ENCODE measurements at places on chromosomes 4 and X.

DNA sequence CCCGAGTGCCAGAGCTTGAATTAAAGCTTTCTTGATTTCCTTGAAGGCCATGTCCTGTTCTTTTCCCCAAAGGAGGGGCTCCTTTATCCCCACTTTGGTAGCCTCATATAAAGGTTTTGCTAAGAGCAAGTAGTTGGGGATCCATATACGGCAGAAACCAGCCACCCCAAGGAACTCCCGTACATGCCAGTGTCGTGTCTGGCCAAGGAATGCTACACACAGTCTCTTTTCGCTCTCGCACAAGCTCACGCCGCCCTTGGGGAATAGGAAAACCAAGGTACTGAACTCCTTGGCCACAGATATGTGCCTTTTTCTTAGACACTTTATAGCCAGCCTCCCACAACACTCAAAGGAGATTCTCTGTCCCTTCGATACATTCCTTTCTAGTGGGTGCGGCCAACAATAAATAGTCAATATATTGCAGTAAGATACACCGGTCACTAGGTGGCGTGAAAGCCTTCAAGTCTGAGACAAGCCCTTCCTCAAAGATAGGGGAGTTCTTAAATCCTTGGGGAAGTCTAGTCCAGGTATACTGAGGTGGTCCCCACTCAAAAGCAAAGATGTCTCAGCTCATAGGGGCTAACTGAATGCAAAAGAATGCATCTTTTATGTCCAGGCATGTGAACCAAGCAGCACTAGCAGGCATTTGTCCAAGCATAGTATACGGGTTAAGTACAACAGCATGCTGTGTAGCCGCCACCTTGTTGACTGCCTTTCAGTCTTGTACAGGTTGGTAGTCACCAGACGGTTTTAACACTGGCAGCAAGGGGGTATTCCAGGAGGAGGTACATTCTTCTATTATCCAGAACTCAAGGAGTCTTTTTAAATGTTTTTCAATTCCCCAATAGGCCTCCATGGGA is 57.8 kb upstream of the XAGE1B start:
- DNase-seq = no peak

DNA sequence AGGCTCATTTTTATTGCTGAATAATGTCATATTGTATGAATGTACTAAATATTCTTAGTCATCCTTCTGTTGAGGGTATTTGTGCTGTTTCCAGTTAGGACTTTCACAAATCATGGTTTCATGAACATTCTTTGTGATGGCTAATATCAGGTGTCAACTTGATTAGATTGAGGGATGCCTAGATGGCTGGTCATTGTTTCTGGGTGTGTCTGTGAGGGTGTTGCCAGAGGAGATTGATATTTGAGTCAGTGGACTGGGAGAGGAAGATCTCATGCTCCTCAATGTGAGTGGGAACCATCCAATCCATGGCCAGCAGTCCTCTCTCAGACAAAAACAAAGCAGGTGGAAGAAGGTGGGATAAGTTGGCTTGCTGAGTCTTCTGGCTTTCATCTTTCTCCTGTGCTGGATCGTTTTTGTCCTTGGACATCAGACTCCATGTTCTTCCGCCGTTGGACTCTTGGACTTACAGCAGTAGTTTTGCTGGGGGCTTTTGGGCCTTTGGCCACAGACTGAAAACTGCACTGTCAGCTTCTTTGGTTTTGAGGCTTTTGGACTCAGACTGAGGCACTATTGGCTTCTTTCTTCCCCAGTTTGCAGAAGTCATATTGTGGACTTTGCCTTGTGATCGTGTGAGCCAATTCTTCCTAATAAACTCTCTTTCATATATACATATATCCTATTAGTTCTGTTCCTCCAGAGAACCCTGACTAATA is 11.9 kb upstream of the HS3ST1 start:
- no peak for DNase-seq

- DNase-seq = no peak
Measured at GRCh38 chrX:139831675-139832456, 101.0 kb downstream of the ATP11C start.

- DNase-seq = no peak
Measured at GRCh38 chr4:22901631-22902030, 208.9 kb downstream of the GBA3 start.

Data from stimulated activated CD8-positive, alpha-beta memory T cell treated with anti-CD3 and anti-CD28 coated beads, Interleukin-4, amount 100 ng/mL, for 1 hour (primary cell).